Small intestine (tissue), 16 donors: ENCODE measurements at places on chromosomes 2 and 18.

GRCh38 chr2:47618272-47618552 lies 164.7 kb upstream of the MSH6 start:
- DNase-seq: no peak

GRCh38 chr2:127591221-127591923 lies 54.6 kb upstream of the GPR17 start:
- peak; percentile 50 for DNase-seq

- DNase-seq: peak; percentile 6
These were observed 797 bp downstream of the NXPH2 start for GRCh38 chr2:138779406-138779780.

DNA sequence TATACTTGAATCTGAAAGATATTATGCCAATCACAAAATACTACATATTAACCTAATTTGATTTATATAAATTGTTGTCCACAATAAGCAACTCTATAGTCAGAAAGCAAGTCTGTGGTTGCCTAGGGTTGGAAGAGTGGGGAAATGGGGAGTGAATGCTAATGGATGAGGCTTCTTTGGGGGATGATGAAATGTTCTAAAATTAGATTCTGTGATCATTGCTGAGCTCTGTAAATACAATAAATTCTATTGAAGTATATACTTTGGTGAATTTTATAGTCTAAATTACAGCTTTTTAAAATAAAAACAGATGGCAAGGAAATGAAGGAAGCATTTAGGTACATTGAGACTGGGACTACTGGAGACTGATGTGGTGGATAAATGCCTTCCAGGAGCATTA lies 275.5 kb downstream of the MBD2 start:
- DNase-seq: no peak

DNA sequence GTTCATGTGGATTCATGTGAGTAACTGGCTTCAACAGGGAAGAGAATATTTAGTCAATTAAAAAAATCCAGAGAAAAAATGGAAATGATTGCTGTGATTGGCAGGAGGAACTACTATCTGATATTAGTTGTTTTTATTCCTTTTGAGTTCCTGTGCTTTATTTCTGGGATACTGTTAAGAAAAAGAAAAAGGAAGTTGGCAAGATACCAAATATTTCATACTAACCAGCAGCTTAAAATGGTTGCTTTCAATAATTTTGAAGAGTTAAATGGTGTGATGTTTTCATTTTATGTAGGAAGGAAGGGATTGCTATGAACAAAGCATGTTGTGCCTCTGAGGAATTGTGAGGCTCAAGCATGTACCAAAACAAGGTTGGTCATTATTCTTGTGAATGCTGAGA lies 8.1 kb upstream of the MTX2 start:
- no peak for DNase-seq

GRCh38 chr2:214005337-214005736 lies 405.5 kb upstream of the VWC2L start:
- DNase-seq: no peak

GRCh38 chr2:208654056-208654455 lies 247.5 kb downstream of the PTH2R start:
- no peak for DNase-seq

DNA sequence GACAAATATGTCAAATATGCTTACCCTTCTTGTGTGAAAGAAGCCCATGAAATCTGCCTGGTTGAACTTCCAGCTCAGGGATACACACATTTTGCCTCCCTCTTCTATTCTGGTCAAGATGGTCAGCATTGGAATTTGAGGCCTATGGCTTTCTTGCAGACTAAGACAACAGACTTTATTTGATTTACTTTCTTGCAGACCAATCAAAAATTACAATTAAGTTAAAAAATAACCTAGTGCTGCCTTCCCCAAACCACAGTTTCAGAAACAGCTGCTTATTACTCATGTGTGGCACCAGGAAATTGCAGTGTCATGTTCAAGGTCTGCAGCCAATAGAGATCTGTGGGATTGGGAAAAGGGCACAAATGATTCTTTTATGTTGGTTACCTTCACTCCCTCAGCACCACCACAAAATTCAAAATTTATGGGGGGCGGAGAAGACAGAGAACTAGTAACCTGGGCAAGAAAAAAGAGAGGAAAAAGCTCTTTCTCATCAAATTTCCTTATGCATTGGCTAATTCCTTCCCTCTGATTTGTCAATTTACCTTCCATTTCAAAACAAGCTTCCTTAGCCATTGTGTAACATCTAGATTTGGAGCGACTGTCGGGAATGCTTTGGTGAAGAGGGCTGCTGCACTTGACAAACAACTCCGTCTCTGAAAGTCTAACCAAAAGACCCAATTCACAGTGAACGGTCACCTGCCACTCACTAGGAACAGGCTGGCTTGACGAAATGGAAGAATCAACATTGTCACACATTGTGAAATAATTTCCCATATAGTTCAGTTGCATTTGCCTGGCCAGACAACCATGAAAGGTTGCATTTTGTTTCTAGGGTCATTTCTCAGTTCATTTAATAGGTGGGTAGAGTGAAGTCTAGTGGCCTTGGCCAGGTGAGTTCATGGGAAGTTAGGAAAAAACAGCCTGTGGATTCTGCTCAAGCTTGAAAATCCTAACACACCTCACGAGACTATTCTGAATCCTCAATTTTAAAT lies 100.4 kb upstream of the FZD5 start:
- peak; percentile 28 for DNase-seq

DNA sequence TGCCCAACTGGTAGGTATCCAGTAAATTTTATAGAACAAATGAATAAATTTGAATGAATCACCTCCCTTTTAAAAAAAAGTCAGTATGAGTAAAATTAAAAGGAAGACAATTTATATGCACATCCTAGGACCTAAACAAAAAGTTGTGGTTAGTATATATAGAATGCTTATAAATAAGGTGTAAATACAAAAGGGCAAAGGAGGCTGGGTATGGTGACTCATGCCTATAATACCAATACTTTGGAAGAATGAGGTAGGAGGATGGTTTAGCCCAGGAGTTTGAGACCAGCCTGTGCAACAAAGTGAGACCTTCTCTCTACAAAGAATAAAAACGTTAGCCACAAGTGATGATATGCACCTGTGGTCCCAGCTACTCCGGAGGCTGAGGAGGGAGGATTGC lies 12.8 kb downstream of the C2orf69 start:
- DNase-seq: no peak

DNA sequence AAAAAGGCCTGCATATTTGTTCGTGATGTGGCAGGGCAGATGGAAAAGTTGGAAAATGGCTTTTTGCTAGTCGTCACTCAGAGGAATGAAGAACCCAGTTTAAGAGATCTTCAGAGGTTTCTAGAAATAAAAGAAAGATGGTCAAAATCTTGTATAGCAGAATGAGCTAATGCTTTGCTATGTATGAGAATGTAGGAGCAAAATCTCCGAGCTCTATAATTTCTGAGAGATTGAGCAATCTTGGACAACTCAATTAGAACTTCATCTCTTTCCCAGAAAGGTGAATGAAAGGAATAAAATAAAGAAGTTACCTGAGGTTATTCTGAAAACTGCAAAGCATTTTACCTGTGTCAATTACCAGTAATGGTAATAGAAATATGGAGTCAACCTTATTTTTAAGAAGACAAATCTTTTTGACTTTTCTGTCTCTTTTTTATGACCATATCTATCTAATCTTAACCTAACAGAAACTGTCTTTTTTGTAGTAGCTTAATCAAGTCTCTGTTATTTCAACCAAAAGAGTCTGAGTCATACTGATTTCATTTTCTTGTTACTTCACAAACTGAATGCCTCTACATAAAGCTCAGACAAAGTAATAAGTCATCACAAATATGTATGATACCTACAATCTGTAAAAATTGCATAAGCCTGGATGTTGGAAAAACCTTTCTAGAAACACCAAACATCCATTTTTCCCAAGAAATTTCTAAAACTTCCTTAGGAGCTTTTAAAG lies 32.5 kb downstream of the CCDC68 start:
- no peak for DNase-seq

GRCh38 chr2:48755473-48755872 lies at the start of gene LHCGR:
LHCGR (minus strand) TSS chr2:48755724; CDS start chr2:48755671, 53 bp downstream.
- DNase-seq: peak; percentile 8

GRCh38 chr18:1392046-1392445 lies 487.4 kb downstream of the ADCYAP1 start:
- DNase-seq: no peak
